ENCODE measurements at places on chromosomes 1 and 21.
A peak's percentile ranks its signal among the peaks of the same experiment; 100 is the strongest.

DNA sequence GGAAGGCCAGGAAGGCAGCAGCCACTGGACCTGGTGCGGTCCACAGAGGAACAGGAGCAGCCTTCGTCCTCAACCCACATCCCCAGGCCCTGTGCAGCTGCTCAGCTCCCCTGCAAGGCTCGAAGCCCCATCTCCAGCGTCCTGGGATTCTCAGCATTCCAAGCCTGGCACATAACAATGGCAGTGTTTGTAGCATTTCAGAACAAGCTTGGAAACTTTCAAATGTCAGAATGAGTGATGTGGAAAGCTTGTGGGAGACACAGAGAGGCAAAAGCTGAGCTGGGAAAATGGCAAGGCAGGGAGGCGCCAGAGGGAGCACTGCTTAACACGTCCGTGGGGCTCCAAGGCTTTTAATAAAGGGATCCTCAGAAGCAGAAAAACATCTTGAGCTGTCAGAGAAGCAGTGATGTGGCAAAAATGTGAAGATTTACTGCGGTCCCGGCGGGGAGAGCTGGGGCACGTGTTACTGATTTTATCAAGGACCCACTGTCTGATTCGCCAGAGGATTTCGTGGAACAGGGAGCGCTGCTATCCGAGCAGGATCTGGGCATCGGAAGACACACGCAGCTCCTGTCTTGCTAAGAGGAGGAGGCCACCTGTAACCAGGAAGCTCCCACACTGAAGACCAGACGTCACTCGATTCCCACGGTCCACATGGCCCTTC lies 38.1 kb downstream of the TOMM20 start:
- peak; percentile 86 for DNase-seq

GRCh38 chr1:220335668-220336067 lies 63.4 kb upstream of the RAB3GAP2 start:
- DNase-seq: no peak

DNA sequence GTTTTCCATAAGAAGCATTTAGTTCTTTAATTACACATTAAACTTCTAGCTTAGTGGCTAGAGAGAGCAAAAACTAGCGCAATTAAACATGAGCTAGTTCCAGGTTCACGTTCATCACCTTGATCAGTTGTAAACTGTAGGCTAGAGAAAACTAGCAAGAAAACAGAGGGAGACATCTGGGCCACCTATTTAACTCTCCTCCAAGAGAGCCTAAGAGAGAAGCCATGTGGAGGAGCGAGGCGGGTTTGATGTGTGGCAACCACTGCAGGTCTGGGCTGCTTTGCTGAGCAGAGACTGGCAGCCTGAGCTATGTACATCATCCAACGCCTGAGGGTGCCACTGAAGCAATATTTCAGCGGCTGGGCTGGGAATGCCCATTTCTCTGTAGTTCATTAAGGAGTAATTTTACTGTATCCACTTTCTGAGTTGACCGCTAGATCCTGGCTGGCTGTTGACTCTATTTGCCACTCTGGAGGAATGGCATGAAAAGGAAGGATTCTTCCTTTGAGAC lies 252.9 kb downstream of the DYRK1A start:
- no peak for DNase-seq

- DNase-seq: no peak
These were observed 364.0 kb downstream of the CAMTA1 start for GRCh38 chr1:7149080-7149838.

GRCh38 chr1:56403321-56403720 lies 176.0 kb downstream of the PLPP3 start:
- no peak for DNase-seq

DNA sequence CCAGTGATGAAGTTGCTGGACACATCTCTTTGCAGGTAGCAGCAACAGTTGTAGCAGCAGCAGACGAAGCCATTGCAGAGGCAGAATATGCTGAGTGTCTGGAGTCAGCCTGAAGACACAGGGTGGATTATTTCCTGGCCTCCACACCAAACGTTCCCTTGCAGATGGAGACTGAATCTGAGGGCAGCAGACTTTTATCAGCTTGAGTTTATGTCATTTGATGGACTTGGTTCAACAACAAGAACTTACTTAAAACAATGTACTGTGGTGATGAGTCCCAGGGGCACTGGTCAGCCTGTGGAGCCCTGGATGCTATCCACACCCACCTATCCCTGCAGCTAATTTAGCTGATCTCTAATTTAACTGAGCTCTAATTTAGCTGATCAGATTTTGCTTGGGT lies 17.1 kb upstream of the MPZL1 start:
- DNase-seq: no peak

- no peak for DNase-seq
These were observed 41.1 kb downstream of the C1orf198 start for GRCh38 chr1:230827081-230827681.

DNA sequence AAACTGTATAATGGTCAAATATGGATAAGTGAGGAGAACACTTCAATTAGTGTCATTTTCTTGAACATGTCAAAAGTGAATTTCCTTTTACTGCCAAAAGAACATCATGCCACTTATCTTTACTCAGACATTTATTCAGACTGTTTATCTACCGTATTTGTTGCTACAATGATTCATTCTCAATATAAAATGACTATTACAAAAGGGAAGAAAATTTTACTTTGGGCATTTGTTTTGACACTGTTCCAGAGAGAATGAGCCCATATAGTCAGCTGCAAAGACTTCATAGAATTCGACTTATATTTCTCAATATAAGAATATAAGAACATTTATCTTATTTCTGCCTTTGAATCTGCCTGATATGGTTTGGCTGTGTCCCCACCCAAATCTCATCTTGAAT lies 1699.1 kb downstream of the BRINP3 start:
- no peak for DNase-seq

Measured in KBM-7 (cell line).